Ammon's horn (tissue), 1 donor: ENCODE measurements at places on chromosomes 16 and 17.

GRCh38 chr17:728911-729310 lies 3.5 kb upstream of the TLCD3A start:
- DNase-seq: no peak

DNA sequence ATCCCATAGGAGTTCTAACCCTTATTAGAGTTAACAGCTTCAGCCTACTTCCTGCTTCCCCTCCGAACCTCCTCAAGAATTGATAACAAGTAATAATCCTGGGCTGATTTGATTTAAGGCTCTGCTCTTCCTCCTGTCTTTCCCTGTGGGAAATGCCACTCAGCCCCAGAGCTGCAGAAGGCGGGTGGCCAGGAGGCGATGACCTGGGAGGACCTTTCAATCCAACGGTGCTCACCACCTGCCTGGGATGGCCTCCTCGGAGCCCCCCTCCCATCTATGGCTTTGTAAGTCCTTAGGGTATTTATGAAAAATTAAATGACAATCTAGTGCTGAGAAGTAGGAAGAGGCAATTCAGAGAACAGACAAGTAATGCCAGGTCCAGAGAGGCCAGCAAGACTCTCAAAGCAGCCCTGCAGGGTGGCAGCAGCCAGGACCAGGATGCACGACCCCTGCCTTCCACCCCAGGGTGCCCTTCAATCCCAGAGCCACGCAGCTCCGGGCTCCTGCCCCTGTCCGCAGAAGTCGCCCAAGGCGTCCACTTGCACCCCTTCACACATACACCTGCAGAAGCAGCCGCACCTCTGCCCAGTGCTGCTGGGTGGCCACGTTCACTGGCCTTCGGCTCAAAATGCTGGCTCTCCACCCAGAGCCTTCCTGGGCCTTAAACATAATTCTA lies 34.3 kb downstream of the ABR start:
- no peak for DNase-seq

DNA sequence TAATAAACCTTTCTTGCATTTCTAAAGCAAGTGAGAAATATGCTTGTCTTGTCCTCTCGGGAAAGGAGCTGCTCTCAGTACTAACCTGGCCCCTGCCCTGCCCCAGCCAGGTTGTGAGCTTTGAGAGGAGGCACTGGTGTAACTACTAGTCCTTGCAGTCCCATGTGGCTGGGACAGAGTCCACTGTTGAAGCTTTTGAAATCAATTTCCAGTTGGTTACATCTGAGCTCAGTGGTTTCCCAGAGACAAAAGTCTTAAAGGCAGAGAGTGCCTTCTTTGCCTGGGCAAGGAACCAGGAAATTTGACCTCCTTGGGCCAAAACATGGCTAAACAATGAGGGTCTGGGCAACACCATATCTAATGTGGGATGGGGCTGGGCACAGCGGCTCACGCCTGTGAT lies 48.7 kb downstream of the GSG1L start:
- no peak for DNase-seq

- DNase-seq: peak; percentile 54
Measured at GRCh38 chr17:17750881-17751280, 69.6 kb downstream of the RAI1 start.
